Neuronal stem cell (in vitro differentiated cells): ENCODE measurements at places on chromosomes 1 and 21.
A peak's percentile ranks its signal among the peaks of the same experiment; 100 is the strongest.

DNA sequence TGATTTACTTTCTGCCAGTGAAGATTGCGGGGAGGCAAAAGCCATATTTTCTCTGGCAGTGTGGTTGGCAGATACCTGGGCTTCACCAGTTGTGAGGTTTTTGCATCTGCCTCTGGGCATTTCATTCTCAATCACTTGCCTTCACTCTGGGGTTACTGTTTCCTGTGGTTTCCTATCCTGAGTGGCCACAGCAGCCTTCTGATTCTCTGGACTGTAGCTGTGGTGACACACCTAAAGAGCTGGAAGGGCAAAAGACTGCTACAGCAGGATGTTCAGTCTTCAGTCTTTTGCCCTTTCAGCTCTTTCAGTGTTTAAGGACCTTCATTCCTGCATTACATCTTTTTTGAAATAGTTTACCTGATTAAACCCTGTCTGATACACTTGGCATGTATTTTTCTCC, 50.5 kb upstream of the GPR52 start:
- DNase-seq, result no peak

- peak; percentile 32 for DNase-seq
Observed at GRCh38 chr1:145846201-145846612, 777 bp downstream of the NUDT17 start.

DNA sequence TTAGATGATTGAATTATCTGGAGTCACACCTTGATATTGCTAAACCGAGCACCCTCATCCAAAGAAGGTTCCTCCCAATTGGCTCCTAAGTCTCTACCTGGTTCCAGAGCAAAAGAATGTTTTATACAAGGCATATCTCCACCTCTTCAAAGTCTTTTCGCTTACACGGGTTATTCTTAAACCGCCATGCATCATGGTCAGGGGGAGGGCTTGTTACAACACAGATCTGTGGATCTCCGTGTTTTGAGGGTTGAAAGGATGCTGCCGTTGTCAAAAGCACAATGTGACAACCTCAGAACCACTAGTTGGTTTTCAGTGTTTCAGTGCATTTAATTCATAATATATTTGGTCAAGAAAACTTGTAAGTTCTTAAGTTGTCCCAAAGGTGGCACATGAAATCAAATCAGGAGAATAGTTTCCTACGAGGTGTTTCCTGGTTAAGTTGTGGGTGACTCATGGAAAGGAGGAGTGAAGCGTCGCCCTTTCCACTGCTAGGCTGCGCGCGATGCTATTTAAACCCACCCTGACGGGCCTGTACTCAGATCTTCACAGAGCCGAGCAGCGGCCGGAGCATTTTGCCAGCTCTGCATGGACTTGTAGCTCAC, 1531.6 kb upstream of the TPTE start:
- DNase-seq, result no peak

- no peak for DNase-seq
Observed at GRCh38 chr1:116166011-116166571, 54.9 kb downstream of the MAB21L3 start.

DNA sequence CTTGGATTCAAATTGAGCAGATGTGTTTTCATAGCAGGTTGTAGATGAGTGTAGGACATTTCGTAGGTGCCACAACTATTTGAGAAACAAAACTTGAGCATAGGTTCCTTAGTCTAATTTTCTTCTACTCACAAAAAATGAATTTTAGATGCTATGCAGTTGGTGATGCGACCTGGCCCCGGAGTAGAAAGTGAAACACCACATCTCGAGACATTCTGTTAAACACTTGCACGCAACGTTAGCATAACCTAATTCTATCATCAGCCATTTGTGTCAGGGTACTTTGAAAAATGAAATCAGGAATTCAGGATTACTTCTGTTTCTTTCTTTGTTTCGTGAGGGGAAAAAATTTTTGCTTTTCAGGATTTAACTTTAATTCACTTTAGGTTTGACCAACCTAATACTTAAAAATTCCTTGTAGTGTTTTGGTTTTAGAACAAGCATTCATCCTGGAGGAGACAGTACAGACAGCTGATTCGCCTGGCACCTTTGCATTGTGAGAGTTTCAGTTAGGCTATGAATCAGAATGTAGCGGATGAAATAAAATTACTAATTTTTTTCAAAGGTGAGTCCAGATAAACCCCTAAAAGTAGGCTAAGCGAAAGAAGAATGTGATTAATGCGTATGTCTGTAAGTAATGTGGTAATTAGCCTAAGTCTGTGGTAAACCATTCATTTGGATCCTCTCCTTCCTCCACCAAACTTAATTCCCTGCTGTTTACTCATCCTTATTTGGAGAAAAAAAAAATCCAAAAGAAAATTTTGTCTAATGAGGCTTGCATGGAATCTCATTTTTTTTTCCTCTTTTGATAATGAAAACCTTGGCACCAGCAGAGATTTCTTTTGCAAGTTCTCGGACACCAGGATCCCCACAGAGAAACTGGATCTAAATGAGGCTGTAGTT, 44.9 kb downstream of the MAP3K21 start:
- DNase-seq, result no peak

DNA sequence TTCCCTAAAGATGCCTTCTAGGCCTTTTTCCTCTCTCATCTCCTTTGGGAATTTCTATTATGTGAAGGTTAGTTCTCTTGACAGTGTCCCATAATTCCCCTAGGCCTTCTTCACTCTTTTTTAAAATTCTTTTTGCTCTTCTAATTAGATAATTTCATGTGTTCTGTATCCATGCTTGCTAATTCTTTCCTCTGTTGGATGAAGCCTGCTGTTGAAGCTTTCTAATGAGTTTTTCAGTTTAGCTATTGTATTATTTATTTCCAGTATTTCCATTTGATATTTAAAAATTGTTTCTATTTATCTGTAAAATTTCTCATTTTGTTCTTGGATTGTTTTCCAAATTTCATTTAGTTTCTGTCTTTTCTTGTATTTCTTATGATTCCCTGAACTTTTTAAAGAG, 28.5 kb upstream of the FAM163A start:
- DNase-seq, result no peak

- no peak for DNase-seq
Observed at GRCh38 chr1:107572674-107573211, 392.2 kb downstream of the VAV3 start.

GRCh38 chr1:27967106-27967883, 7.5 kb downstream of the XKR8 start:
- DNase-seq, result no peak

GRCh38 chr1:86829321-86829720, 84.6 kb downstream of the SELENOF start:
- no peak for DNase-seq

- DNase-seq, result no peak
Observed at GRCh38 chr1:178885869-178886268, 15.0 kb upstream of the ANGPTL1 start.

DNA sequence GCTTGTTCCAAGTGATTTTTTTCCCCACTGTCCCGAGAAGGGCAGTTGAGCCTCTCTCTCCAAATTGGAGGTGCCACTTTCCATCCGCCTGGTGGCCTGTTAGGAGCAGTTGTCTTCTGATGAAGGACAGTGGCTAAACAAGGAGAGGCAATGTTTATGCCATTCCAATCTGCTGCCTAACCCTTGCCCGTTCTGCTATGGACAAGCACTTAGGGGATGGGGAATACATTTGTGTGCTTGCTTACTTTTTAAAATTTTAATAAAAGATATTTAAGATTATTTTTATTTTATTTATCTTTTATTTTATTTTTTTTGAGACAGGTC, 12.0 kb downstream of the COQ8A start:
- DNase-seq, result no peak

GRCh38 chr1:2237773-2238172, 9.7 kb downstream of the SKI start:
- DNase-seq, result no peak

DNA sequence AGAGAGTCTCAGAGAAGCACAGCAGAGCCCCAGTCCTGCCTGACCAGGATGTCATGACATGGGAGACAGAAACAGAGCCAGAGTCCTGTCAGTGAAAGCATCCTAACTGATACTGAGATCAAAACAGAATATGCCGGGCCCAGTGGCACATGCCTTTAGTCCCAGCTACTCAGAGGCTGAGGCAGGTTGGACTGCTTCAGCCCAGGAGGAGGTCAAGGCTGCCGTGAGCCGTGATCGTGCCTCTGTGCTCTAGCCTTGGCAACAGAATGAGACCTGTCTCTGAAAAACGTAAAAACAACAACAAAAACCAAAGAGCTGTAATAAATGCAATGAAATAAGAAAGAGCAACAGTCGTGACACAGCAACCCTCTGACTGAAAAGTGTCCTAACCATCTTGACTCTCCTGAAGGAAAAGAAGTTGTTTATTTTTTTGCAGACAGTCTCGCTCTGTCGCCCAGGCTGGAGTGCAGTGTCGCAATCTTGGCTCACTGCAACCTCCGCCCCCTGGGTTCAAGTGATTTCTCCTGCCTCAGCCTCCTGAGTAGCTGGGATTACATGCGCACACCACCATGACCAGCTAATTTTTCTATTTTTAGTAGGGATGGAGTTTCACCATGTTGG, 189.2 kb downstream of the SLC45A1 start:
- DNase-seq, result no peak

DNA sequence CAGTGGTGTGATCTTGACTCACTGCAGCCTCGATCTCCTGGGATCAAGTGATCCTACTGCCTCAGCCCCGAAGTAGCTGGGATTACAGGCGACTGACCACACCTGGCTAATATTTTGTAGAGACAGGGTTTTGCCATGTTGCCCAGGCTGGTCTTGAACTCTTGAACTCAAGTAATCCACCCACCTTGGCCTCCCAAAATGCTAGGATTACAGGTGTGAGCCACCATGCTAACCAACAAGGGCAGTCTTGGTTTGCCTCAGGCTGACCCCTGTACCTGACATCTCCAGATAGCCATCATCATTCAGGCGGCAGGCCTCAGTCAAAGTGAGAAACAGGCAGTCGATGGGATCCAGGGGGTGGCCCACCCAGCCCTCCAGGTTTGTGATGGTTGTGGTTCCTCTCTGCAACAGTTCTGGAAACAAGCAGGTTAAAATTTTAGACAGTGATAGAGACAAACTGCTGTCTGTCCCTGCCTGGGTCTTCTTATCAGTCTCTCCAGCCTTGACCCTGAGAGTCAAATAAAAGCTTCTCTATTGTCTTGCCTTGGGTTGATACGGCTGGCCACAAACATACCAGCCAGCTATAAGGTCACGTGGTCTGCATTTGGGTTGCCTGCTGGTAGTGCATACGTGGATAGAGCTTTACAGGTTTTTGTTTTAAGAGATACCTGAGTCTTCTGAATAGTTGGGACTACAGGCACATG, 26.8 kb downstream of the UROD start:
- no peak for DNase-seq

DNA sequence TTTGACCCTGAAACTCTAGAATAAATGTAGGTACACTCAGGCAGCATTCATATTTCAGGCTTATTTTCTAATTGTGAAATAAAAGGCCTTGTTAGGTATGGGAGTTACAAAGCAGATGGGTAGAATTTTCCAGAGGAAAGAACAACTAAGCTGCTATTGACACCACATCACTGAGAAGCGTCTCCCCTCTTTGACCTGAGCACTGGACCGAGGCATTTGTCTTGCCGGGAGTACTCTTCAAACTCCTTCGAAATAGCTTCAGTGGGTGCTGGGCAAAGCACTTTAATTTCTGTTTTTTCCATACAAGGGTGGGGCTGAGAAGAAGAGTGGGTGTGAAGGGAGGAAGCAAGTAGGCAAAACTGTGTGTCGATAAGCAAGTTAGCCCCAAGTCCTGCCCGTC, 36.4 kb downstream of the ABCA4 start:
- no peak for DNase-seq

- peak; percentile 51 for DNase-seq
Observed at GRCh38 chr1:111219557-111220286, 7.8 kb upstream of the CHI3L2 start.

DNA sequence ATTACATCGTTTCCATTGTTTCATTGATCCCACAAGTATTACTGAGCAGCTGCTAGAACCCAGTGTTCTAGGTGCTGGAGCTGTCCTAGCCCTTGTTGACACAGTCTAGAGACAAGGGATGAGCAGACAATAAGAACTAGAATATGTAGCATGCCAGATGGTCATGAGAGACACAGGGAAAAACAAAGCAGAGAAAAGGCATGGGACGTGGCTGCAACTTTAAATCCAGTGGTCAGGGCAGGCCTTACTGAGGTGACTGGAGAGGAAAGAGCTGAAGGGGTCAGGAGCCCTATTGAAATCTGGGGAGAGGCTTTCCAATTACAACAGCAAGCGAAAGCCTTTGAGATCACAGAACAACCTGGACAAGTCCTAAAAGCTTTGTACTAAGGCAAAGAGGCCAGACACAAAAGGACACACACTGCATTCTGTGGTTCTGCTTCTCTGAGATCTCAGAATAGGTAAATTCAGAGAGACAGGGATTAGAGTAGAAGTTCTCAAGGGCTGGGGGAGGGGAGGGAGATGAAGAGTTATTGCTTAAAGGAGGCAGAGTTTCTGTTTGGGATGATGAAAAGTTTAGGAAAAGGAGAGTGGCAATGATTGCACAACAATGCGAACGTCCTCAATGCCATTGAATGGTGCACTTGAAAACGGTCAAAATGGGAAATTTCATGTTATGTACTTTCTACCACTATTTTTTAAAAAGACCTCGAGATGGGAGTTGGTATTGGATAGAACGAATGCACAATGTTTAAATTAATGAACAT, 467.4 kb upstream of the VAMP3 start:
- no peak for DNase-seq

DNA sequence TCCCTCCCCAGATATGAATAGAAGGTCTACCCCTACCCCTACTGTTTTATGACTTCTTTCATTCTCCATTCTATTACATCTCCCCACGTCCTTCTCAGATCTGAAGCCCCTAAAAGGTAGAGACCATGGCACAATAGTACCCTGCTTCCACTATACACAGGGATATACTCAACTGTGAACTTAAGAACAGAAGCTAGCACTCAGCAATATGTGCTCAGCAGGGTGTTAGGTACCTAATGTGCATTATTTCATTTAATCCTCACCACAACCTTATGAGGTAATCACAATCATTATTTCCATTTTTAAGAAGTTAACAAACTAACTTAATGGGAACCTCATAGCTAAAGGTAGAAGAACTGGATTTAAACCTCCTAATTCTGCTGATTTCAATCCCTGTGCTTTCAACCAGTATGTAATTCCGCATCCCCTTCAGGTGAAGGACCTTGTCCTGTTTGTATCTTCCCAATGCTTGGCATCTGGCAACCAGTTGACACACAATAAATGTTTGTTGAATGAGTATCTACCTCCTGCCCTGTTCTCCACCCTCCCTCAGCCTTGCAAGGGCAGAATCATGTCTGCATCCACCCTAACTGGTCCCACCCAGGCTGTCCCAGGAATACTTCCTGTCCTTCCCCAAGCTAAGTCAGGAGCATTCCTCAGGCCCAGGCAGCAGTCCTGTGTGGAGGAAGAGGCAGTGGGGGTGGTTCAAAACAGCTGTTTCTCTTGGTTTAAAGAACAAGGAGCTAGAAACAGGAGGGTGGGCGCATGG, 6.5 kb downstream of the DENND2D start:
- no peak for DNase-seq

GRCh38 chr1:23029337-23029736, 10.1 kb downstream of the KDM1A start:
- no peak for DNase-seq
